ENCODE measurements at places on chromosomes 7 and 10.

GRCh38 chr7:150345012-150345411, 3.6 kb upstream of the RARRES2 start:
- DNase-seq, result no peak

DNA sequence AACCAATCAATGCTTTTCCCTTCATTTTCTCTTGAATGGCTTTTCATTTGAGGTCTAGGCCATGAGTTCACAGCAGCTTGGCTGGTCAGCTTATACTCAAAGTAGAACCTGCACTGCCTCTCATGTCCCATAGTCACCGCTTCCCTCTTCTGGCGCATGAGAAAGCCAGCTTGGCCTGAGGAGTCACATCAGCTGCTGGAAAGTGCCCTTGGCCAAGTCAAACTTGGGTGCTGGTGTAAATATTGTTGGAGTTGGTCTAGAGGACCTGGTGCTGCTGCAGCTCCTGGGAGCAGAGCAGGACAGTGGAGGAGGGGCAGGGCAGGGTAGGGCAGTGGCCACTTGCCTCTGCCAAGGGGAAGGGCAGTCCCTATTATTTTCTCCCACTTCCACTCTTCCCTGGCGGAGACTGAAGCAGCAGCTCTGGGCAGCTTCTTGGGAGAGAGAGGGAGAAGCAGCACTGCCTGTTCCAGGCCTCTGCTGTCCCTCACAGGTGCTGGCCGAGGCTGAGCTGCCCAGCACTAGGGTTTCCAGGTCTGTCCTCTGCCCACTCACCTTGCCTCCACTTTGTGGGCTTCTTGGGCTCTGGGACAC, 12.8 kb downstream of the UBE2D4 start:
- no peak for DNase-seq

DNA sequence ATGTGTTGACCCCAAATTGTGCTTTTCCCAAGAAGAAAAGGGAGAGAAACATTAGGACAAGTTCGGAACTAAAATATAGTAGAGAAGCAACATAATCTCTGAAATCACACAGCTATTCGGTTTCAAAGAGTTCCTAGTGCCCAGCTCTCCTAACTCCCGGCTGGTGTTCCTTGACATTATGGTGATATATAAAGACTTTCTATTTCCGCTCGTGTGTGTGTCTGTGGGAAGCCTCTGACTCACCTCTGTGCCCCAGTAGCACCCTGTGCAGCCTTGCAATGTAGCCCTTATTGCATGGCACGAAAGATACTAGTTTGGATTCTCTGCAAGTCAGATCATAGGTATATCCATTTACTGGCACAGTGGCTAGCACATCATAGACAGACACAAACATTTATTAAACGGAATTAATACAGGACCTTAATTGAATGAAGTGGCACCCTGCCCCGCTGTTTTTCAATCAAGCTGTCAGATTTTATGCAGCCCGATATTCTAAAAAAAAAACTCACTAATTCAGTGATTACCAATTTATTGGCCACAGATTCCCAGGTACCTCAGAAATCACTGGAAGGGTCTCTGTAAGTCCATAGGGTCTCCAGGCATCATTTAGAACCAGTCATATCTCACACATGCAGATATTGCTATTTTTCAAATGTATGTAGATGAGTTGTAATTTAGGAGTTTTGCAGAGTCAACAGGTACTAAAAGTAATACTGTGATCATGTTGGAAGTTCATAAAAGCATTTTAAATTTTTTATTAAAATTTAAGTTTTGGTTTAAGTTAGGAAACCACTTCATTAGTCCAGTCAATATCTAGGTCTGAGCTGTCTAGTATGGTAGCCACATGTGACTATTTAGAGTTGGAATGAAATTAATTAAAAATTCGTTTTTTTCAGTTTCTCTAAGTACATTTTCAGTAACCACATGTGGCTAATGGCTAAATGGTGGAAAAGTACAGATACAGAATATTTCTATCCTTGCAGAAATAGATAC, 43.3 kb downstream of the SFTPD start:
- no peak for DNase-seq

- DNase-seq, result no peak
Measured at GRCh38 chr10:74868392-74868977, 42.1 kb downstream of the KAT6B start.

GRCh38 chr10:7667262-7668141, 736 bp upstream of the ITIH5 start:
- no peak for DNase-seq

- DNase-seq, result no peak
Measured at GRCh38 chr7:100687261-100687660, 6.8 kb downstream of the GIGYF1 start.

GRCh38 chr10:3077940-3078630, 10.7 kb downstream of the PFKP start:
- DNase-seq, result no peak

DNA sequence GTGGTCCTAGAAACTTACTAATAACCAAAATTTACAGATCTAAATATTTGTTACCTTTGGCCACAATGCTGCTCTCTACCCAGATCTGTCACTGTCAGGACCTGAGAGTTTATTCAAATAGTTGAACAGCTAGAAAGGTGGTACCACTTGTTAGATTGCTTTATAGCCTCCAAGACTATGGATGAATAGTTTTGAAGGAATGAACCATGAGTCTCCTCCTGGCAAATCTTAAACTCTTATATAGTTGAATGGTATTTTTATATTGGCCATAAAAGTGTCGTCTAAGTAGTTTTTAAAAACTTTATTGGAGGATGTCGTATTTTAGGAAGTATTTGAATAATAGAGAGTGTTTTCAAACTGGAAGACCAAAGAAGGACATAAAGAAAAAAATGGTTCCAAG, 178.7 kb downstream of the AHR start:
- no peak for DNase-seq

- no peak for DNase-seq
Measured at GRCh38 chr10:70376436-70377378, 5.7 kb downstream of the LRRC20 start.

GRCh38 chr10:73339436-73339835, 19.2 kb downstream of the CFAP70 start:
- DNase-seq, result no peak

GRCh38 chr10:29176845-29177832, 111.7 kb upstream of the LYZL1 start:
- DNase-seq, result no peak

- DNase-seq, result no peak
Measured at GRCh38 chr10:84095811-84096497, 43.4 kb upstream of the GHITM start.

- DNase-seq, result no peak
Measured at GRCh38 chr10:103653581-103654037, 160.1 kb downstream of the NEURL1 start.

DNA sequence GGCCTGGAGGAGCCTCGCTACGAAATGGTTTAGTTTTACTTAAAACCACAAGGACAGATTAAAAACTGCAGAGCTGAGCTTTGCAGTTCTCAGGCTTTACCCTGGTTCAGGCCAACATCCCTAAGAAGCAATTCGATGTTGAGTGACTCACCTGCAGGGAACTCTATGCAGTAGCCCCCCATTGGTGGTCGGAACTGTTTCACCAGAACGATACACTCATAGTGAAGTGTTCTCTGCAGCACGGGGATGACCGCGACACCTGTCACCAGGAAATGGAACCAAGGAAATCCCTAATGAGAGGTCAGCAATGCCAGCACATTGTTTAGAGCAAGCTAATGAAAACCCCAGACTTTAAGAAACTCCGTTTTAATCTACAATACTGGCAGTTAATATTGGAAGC, 18.0 kb downstream of the NUDT5 start:
- no peak for DNase-seq

- DNase-seq, result no peak
Measured at GRCh38 chr10:61937631-61938351, 36.3 kb downstream of the ARID5B start.

DNA sequence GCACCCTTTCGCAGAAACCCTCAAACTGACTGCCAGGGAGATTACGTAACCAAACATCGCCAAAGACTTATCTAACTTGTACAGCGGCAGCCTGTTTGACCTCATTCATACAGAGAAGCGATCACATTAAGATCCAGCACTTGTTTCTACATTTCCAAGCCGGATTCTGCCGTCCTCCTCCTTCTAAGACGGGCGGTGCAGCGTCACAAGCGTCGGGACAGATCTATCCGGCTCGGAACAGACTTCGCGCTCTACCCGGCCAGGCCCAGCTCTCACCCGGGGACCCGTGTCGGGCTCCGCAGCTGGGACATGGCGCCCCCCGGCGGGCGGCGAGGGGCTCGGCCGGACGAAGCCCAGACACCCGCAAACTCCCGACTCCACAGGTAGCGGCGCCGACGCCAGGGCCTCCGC, 373 bp downstream of the H2AZ2 start:
- peak; percentile 99 for DNase-seq

GRCh38 chr7:159098811-159099655, 45.6 kb downstream of the VIPR2 start:
- DNase-seq, result no peak

DNA sequence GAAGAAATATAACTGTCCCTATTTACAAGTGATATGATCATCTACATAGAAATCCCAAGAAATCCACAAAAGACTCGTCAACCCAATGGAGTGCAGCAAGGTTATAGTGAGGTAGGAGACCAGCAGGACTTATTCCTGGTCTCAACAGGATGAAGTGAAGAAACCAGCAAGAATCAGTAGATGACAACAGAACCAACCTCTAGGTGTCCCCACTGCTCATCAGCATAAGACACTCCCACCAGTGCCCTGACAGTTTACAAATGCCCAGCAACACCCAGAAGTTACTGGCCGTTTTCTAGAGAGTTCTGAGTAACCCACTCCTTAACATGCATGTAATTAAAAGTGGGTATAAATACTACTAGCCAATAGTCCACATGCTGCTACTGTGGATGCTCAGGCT, 470.5 kb upstream of the LRRTM3 start:
- no peak for DNase-seq

DNA sequence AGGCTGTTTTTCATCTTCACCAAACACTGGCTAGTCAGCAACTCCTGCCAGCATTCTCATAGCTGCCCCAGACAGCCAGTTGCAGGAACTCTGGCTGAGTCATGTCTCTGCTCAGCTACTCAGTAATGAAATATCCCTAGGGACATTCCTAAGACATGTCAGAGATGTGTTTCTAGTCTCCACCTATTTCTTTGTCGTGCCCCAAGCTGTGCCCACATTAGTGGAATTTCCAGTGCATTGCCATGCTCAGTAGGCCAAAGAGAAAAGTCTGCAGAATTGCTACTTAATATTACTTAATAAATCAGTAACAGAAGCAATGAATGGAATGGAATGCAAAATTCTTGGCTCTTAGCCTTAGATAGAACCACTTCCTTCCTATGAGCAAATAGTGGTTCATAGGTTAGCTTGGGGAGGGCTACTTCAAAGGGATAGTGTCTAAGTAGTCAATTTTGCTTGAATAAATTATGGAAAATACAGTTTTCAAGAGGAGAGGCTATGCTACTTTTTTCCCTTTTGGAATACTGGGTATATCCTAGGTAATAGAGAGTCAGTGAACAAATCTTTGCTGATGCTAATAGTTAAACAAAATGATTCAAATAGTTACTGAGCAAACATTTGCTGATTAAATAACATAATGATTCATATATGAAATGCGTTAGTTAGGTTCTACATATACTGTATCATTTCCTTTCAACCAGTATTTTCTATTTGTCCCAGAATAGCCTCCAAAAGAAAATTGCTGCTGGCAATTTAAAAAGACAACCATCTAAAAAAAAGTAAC, 23.6 kb upstream of the SEMA3C start:
- DNase-seq, result no peak

GRCh38 chr10:11511321-11511720, 100.1 kb downstream of the USP6NL start:
- DNase-seq, result no peak

DNA sequence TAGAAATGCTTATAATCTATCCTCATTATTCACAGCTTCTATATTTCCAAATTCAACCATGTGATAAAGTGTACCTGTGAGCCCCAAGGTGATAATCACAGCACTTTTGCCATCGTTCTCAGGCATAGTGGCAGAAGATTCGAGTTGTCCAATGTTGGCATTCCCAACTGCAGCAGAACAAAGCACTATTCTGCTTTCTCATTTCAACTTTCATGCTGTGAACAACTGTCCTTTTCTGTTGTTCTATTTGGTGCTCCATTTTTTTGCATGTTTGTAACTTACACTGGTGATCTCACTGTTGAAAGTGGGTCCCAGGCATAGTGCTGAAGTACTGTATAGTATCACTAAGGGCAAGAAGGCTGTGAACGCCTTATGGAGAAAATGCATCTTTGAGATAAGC, 438.2 kb downstream of the PAXIP1 start:
- DNase-seq, result no peak

GRCh38 chr7:71659622-71660021, 527.7 kb downstream of the GALNT17 start:
- DNase-seq, result no peak

GRCh38 chr10:102403115-102403514, 7.6 kb downstream of the NFKB2 start:
- DNase-seq, result no peak

- DNase-seq, result no peak
Measured at GRCh38 chr10:62561151-62561550, 187.0 kb downstream of the ZNF365 start.

DNA sequence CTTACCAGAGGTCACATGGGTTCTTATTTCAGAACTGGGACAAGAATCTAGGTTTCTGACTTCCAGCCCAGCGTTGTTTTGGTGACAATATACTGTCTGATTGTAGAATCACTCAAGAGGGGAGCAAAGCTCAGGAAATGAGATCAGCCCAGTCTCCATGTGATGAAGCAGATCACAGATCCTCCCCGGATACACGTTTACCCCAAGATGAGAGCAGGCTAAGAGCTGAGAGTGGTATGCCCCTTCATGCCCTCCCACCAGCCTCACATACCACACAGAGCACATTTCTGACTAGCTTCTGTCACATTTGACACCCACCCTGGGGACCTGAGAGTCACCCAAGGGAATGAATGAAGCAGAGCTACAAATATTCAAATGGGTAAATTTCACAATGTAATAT, 27.1 kb upstream of the PRKCQ start:
- DNase-seq, result peak; percentile 72

DNA sequence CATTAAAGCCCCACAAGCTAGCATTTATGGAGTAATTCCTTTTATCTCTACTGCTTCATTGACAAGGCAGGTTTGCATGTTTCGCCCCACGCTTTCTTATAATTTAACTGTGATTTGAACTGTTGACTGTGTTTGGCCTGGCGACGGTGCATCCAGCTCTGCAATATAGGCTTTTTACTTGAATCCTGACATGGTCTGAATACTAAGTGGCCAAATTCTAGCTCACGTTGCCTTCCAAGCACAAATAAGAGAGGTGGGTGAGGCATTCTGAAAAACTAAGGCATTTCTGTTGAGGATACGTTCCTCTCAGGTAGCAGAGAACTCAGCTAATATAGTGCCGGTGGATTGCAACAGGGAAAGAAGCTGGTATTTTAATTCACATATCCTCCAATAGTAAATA, 61.8 kb downstream of the NRP1 start:
- DNase-seq, result no peak

DNA sequence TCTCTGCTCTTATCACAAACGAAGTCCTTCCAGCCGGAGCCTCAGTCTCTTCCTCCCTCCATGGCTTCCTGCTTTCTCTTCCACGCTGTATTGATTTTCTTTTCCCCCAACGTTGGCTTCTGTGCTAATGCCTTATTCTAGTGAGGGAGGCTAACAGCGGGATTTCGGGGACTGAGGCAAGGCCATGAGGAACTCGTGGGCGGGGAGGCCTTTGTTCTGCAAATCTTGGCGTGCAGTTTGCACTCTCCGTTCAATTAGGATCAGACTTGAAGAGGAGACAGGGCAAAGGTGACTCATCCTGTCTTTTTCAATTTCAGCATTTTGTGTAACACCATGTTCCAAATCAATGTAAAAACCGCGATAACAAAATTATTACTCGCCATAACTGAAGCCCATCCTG, 25.3 kb downstream of the EN2 start:
- no peak for DNase-seq
